Muscle of leg (tissue), 16 donors: ENCODE measurements at places on chromosomes 7 and 10. TPM values are rescaled to one million over a fixed set of nuclear protein-coding genes. Genes with fewer than 3 reads are reported as not detected.
A peak's percentile ranks its signal among the peaks of the same experiment; 100 is the strongest.

Gene GARIN1A
- total RNA-seq: 0.53 TPM

Gene SP8
- total RNA-seq: not detected

Gene JCAD
- 33.4 TPM for total RNA-seq

Gene PLEKHS1
- 0.04 TPM for total RNA-seq

Gene NUP205
- total RNA-seq: 37.2 TPM

Gene FAM25G
- not detected for total RNA-seq

Gene ENTPD7
- total RNA-seq: 4.8 TPM

Gene PAOX
- total RNA-seq: 3.4 TPM

Gene LIPN
- total RNA-seq: not detected

Gene TMEM225B
- total RNA-seq: 0.89 TPM

GRCh38 chr7:114856625-114857024 lies 65.3 kb upstream of the MDFIC start:
- no peak for DNase-seq

- DNase-seq: no peak
Measured at GRCh38 chr7:149887311-149887710, 13.5 kb downstream of the ATP6V0E2 start.

- DNase-seq: peak; percentile 66
Measured at GRCh38 chr7:137944168-137944567, 57.7 kb downstream of the CREB3L2 start.

DNA sequence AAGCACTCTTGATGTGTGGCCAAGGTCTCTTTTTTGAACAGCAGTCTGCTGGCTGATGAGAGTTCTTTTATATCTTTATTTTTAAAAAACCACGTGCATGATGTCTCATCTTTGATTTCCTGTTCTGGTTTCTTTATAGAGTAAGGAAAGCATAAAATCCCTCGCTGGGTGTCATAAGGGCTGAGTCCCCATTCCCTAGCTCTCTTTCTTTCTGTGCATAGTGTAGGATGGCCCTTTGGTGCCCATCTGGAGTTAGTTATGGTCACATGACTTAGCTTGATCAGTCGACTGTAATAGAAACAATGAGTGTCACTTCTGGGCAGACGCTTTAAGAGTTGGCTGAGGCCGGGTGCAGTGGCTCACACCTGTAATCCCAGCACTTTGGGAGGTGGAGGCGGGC lies 38.5 kb downstream of the GHRHR start:
- DNase-seq: no peak

DNA sequence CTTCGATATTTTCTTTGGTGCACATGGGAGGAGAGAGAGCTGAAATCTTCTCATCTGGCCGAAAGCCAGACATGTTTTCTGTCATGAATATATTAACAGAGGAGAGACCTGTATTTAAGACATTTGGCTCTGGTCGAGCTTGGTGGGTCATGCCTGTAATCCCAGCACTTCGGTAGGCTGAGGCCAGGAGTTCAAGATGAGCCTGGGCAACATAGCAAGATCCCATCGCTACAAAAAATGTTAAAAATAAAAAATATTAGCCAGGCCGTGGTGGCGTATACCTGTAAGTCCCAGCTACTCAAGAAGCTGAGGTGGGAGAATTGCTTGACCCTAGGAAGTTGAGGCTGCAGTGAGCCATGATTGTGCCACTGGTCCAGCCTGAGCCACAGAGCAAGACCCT lies 21.9 kb upstream of the GATA3 start:
- no peak for DNase-seq

GRCh38 chr7:70679661-70680060 lies 452.3 kb upstream of the GALNT17 start:
- DNase-seq: no peak

DNA sequence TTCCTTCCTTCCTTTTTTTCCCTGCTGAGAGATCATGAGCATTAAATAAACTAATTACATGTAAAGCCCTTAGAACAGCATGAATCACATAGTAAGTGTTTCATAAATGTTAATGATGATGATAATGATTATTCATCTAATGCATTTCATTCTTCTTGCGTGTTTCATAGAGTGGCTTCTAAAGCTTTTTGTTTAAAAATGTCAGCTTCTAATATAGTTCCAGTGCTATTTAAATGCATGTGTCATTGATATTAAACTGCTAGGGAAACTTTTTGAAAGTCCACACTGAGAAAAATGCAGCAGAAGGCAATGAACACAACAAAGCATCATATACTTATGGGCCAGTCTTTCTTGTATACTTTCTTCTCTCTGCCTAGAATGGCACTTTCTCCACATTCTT lies 894.8 kb downstream of the REEP3 start:
- no peak for DNase-seq

DNA sequence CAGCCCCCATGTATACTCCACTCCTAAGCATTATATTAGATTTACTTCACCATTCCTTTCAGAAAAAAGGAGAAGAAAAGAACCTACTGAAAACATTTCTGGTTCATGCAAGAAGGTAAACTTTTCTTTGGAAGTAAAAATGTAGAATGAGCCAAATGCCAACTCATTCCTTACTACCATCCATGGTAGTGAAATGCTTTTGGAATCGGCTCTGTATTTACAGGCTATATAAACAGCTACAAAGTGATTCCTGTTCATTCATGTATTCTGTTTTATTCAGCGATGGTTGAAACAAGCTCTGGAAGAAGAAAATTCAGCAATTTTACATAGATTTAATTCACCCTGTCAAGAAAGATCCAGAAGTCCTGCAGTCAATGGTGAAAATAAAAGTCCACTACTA lies 91.6 kb downstream of the KMT2E start:
- no peak for DNase-seq

DNA sequence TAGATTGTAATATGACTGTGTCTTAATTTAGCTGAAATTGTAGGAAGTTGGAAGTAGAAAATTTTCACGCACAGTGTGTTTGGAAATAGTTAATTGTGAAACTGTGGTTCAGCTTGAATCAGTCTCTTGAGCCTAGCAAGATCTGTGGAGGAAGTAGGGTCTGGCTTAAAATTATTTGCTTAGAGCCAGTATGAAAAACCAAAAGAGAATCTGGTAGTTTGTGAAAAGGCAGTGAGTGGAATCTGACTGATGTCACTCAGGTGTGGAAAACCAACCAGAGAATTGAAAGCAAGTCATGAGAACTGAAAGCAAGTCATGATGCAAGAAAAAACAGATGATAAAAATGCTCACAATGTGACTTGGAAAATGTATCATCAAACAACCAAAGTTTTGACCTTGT lies 11.5 kb downstream of the LIPJ start:
- DNase-seq: peak; percentile 15

DNA sequence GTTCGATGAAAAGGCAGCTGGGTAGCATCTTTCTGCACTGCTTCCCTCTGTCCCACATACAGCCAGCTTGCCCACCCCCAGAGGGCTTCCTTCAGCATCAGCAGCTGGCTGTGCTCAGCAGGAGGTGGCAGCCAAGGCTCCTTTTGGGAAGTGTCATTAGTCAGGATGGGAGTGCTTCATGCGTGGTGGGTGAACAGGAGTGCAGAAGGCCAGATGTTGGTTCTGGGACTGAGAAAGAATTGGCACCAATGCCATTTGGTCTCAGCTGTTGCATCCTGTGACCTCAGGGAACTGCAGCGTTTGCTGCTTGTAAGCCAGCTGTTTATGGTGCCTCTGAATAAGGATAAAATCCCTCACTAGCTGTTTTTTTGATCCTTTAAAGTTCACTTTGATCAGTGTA lies 131.1 kb upstream of the SORCS3 start:
- DNase-seq: peak; percentile 58

- no peak for DNase-seq
Measured at GRCh38 chr7:27840313-27840712, 100.4 kb downstream of the TAX1BP1 start.

DNA sequence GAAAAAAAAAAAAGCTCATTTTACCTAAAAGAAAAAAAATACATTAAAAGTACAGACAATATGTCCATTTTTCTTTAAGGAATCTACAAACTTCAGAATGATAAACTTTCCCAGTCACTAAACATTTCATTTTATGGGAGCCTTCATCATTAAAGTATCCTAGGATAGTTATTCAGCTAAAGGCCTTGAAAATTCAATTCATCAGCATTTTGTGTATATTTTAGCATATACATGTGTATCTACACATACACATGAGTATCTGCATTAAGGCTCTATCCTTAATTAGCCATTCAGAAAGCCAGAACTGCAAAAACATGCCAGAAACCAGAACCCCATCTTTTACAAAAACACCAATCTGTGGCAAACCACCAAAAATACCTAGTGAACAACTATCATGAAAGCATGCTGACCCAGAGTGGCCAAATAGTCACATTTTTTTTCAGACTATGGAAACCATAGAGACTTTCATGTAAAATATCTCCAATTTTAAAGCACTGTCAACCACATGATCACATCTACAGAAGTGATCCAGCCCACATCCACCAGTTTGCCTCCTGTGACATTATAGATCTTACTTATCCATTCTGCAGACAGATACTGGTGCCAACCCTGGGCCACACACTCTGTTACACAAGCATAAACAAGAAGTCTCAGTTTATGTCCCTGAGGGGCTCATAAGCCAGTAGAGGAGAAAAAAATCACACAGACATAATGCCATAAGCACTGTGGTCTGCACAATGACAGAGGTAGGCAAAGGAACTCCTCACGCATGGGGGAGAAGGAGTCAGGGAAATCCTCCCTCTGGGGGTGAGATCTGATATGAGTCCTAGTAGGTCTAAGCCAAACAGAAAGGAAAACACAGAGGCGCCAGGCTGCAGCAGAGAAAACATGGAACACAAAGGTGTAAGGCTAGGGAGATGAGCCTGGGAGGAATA lies 79.2 kb downstream of the SRPK2 start:
- no peak for DNase-seq

DNA sequence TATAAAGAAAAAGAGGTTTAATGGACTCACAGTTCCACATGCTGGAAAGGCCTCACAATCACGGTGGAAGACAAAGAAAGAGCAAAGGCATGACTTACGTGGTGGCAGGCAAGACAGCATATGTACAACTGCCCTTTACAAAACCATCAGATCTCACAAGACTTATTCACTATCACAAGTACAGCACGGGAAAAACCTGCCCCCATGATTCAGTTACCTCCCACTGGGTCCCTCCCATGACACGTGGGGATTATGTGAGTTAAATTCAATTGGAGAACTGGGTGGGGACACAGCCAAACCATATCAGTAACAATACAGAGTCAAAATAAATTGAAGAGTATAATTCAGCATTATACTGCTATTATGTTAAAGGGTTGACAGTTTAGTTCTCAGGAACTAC lies 37.8 kb downstream of the RNLS start:
- no peak for DNase-seq

GRCh38 chr10:126049759-126050700 lies 153.7 kb downstream of the FANK1 start:
- DNase-seq: peak; percentile 58

- DNase-seq: peak; percentile 99
Measured at GRCh38 chr10:98349508-98349922, 65.5 kb downstream of the PYROXD2 start.

DNA sequence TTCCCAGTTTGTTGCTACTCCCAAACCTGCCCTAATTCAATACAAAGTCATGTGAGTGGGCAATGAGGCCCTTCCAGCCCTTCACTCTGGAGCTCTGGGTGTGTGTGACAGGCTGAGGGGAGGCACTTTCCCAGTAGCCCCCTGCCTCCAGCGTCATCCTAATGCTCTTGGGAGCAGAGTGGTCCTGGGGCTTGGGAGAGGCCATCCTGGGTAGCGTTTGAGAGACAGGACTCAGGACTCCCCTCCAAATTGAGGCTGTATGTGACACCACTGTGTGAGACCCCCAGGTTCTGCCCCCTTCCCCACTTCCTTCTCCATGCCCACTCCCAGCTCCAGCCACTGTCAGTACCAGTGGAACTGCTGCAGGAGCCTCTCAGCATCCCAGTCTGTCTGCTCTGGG lies 6.5 kb upstream of the CRYGN start:
- DNase-seq: no peak

GRCh38 chr7:152054367-152055230 lies 29.1 kb downstream of the GALNT11 start:
- DNase-seq: peak; percentile 83

DNA sequence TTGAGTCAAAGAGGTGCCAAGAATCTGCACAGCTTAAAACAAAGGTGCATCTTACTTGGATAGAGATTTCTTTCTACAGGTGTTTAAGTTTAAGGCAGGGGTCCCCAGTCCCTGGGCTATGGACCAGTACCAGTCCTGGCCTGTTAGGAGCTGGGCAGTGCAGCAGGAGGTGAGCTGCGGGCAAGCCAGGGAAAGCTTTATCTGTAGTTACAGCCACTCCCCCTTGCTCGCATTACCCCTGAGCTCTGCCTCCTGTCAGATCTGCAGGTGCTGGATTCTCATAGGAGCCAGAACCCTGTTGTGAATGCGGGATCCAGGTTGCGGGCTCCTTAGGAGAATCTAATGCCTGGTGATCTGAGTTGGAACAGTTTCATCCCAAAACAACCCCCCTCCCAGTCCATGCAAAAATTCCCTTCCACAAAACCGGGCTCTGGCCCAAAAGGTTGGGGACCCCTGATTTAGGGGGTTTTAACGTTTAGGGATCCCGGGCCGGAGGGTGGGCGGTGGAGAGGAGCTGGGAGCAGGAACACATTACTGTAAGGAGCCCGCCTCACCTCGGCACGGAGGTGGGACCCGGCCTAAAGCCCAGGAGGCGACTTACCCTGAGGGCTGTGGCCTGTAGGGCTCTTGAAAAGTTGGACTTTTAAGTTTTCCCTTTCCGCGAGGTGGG lies 60.2 kb downstream of the ZNF467 start:
- no peak for DNase-seq
